ENCODE measurements at places on chromosomes 7 and 10.
A peak's percentile ranks its signal among the peaks of the same experiment; 100 is the strongest.

- DNase-seq: no peak
Observed at GRCh38 chr10:19652750-19653149, 163.5 kb upstream of the PLXDC2 start.

DNA sequence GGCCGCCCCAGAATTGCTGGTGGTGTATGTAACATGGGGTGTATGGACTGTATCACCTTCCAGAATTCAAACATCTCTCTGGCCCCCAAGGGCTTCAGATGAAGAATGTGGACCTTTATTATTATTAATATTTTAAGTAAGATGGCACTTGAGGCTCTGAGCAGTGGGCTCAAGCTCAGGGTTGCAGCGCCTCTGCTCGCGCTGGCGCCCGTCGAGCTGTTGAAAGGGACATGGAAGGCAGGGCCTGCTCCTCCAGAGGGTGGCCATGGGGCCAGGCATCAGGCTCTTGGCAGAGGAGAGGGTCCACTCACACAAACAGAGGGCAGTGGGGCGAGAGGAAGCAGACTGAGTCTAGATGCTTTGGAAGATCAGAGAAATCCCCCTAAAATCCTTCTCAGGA lies 120.2 kb downstream of the NT5C2 start:
- DNase-seq: no peak

GRCh38 chr10:131723297-131724168 lies 177.3 kb upstream of the PPP2R2D start:
- no peak for DNase-seq

DNA sequence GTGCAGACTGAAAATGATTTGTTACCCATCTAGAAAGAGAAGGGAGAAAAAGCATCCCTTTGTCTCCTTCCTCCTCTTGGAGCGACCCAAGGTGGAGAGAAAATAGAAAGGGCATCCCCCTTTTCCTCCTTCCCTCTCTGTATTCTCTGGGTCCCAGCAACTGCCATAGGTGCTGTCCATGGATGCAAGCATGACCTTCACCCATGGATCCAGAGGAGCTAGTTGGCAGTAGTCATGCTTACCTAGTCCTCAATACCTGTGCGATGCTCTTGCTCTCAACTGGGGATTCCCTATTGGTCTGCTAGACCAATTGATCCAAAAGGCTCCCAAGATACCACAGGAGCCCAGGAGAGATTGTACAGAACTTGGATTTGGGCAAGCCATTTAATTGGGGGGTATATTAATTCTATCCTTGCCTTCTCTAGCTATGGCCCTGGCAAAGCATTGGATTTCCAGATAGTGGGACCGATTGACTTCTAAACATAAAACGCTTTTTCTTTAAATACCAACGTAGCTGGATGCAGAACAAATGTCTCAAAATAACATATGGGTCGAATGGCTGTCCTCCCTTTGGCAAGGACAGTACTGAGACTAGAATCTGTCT lies 547.8 kb upstream of the IGFBP3 start:
- DNase-seq: no peak

DNA sequence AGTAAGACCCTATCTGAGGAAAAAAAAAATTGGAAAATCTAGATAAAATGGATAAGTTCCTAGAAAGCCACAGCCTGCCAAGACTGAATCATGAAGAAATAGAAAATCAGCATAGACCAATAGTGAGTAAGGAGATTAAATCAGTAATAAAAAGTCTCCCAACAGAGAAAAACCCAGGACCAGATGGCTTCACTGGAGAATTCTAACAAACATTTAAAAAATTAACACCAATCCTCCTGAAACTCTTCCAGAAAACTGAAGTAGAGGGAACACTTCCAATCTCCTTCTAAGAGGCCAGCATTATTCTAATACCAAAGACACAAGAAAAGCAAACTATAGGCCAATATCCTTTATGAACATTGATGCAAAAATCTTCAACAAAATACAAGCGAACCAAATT lies 8.8 kb upstream of the LIMK1 start:
- DNase-seq: no peak

DNA sequence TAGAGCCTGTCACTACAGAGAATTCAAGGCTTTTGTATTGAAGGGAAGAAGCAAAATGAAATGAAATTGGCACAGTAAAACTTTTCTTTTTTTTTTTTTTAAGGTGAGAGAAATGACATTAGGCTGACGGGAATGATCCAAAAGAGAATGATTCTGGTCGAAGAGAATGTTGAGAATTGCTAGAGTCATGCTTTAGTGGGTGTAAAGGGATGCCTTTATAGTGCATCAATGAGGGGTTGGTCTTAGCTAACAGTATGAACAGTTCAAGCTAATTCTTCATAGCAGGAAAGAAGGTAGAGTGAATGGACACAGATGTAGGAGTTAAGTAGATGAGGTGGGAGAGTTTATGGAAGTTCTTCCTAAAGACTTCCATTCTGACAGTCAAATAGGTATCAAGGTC lies 32.3 kb upstream of the LSM8 start:
- no peak for DNase-seq

- no peak for DNase-seq
Observed at GRCh38 chr7:45036796-45037195, 36.8 kb downstream of the CCM2 start.

GRCh38 chr10:73788864-73789658 lies 3.7 kb downstream of the ZSWIM8 start:
- DNase-seq: no peak

GRCh38 chr7:100506356-100506923 lies 22.7 kb downstream of the NYAP1 start:
- no peak for DNase-seq

DNA sequence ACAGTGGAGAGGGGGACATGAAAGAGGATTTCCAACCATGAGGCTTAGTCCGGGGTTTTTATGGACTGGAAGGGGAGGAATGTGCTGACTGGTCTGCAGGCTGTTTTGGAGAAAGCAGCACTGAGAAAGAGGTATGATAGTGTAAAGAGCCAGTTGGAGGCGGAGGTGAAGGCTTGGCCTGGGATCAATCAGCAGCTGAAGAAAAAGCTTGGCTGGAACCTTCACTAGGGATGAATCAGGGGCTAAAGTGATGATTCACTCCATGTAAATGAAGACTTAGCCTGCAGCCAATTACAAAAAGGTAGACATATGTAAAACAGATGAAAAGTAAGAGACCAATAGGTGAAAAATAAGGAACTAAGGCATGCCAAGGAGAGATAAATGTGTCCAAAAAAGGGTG lies 1382.6 kb downstream of the GATA3 start:
- no peak for DNase-seq

DNA sequence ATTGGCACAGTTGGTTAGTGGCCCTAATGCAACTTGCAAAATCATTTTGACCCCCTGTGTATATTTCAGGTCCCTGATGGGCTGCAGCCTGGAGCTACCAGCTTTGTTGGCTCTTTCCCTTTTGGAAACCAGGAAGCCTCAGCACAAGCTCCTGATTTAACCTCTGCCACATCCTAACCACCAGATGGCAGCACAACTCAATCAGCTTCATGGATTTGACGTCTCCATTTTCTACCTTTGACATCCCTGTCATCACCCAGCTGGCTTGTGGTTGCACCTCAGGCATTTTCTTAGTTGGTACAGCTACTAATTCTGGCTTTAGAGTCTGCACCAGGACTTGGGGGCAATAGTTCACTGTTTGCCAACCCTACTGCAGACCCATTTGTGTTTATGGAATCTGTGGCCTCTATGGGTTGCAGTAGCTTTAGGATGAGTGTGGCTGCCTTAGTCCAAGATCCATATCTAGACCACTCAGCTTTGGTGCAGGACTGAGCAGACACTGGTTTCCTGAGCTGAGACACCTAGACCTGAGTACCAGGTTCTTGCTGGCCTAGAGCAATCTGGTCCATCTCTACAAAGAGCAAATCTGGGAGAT lies 456.2 kb downstream of the REEP3 start:
- DNase-seq: peak; percentile 8

GRCh38 chr7:111873963-111874690 lies 311.8 kb upstream of the IMMP2L start:
- no peak for DNase-seq

GRCh38 chr10:16592378-16592777 lies 70.7 kb upstream of the C1QL3 start:
- DNase-seq: no peak

- DNase-seq: no peak
Observed at GRCh38 chr7:106766551-106766950, 98.5 kb upstream of the PIK3CG start.

DNA sequence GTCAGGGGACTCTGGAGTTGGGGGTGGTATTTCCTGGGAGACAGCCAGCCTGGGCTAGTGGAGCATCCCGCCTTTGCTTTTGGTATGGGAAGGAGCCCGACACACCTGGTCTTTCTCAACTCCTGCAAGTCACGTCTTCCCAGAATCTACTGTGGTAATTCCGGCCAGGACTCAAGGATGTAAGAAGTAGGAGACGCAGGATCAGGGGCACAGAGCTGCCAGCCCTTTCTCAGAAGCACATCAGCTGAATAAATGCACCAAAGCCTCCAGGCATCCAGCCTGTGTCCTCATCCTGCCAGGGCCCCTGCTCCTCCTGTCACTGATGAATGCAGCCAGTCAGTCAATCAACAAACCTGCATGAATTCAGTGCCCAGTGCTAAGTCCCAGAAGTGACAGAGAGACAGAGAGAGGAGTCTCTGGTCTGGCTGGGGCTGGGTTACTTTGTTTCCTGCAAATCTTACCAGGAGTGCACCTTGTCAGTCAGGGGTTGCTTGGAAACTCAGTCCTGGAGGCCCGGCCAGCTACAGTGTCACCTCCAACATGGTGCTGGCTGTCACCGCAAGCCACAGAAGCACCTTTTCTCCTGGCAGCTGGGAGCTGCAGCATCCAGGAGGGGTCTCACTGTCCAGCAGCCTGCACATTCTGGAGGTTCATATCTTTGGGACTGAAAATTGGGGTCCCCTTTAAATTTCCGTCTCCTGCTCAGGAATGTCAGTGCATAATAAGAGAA lies 101.8 kb downstream of the PTPRE start:
- DNase-seq: no peak

DNA sequence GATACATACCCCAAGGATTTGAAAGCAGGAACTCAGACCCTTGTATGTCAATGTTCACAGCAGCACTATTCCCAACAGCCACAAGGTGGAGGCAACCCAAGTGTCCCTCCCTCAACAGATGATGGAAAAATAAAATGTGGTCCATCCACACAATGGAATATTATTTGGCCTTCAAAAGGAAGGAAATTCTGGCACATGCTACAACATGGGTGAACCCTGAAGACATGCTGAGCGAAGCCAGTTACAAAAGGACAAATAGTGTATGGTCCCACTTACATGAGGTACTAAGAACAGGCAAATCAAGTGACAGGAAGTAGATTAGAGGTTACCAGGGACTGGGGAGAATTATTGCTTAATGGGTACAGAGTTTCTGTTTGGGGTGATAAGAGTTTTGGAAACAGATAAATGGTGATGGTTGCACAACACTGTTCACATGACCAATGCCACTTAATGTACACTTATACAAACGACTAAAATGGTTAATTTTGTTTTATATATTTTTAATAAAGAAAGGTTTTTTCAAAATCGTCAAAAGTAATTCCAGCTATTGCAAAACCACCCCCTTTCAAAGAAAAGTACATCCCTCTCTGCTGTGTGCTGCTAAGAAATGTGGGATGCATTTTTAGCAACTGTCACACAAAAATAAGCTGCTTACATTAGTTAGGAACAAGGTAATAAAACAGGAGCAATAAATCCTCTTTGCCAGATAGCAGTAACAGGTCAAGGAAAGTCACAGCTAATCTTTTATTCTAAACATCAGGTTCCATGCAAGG lies 85.7 kb downstream of the GRB10 start:
- DNase-seq: no peak

DNA sequence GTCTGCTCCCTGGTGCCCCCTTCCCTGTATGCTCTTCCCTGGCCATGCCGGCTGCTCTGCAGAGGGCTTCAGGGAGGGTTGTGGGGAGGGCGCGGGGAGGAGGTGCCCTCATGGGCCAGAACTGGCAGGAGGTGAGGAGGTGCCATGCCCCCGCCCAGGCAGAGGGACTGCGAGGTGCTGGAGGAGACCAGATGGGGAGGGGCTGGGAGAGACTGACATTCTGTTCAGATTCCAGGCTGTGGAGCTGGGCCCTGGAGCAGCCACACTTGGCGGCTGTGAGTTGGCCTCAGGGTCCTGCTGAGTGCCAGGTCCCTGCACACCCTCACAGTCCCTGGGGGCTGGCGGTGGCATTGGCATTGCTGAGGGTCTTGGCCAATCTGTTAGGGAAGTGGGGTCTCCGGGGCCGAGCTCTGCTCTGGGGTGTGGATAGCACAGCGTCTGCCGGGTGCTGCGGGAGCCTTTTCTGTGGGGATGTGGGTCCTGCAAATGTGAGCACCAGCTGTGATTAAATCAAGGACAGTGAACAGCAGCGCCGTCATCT lies 25.4 kb downstream of the INPP5A start:
- DNase-seq: no peak

DNA sequence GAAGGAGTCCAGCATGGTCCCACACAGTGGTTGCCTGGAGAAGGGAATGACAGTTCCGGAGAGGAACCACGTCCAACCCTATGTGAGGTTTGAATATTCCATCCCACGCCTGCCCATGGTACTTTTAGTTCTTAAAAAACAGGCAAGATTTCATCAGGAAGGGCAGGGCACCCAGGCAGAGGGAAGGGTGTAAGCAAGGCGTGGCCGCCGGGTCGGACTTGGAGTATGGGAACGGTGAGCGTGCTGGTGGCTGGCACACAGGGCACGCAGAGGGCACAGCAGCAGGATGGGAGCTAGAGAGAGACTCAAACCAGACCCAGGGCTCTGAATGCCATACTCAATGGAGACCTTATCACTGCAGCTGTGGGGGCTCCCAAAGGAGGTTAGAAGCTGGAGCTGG lies 34.3 kb downstream of the FAM53B start:
- DNase-seq: no peak

GRCh38 chr7:25847336-25848070 lies 304.5 kb upstream of the NFE2L3 start:
- DNase-seq: no peak

- no peak for DNase-seq
Observed at GRCh38 chr7:131285556-131285955, 42.1 kb upstream of the MKLN1 start.

GRCh38 chr7:5173496-5173895 lies 16.5 kb upstream of the WIPI2 start:
- DNase-seq: no peak

DNA sequence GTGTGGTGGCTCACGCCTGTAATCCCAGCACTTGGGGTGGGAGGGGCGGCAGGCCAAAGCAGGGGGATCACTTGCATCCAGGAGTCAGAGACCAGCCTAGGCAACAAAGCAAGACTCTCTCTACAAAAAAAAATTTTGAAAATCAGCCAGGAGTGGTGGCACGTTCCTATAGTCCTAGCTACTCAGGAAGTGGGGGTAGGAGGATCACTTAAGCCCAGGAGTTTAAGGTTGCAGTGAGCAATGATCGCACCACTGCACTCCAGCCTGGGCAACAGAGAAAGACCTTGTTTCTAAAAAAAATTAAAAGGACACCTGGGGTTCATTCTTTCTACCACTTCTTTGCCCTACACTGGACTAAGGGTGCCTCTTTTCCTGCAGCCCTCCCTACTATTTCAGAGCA lies 15.1 kb downstream of the WAPL start:
- no peak for DNase-seq

GRCh38 chr7:116495736-116496135 lies 3.8 kb upstream of the CAV2 start:
- no peak for DNase-seq

- DNase-seq: no peak
Observed at GRCh38 chr10:61189912-61190311, 245.9 kb upstream of the RHOBTB1 start.

GRCh38 chr10:78870458-78870857 lies 198.3 kb upstream of the ZMIZ1 start:
- no peak for DNase-seq
